ENCODE measurements at places on chromosomes 12 and 14.

DNA sequence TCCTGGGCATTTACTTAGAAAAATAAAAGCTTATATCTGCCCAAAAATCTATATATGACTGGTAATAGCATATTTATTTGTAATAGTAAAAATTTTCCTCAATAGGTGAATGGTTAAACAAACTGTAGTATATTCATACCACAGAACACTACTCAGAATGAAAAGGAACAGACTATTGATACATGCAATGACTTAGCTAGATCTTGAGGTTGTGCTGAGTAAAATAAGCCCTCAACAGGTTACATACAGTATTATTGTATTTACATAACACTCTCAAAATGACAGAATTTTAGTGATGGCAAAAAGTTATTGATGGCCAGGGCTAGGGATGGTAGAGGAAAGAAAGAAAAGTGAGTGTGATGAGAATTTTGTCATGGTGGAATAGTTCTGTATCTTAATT is 178.4 kb downstream of the BMP4 start:
- no peak for DNase-seq

GRCh38 chr14:85535991-85536832 is 6.3 kb downstream of the FLRT2 start:
- no peak for DNase-seq

DNA sequence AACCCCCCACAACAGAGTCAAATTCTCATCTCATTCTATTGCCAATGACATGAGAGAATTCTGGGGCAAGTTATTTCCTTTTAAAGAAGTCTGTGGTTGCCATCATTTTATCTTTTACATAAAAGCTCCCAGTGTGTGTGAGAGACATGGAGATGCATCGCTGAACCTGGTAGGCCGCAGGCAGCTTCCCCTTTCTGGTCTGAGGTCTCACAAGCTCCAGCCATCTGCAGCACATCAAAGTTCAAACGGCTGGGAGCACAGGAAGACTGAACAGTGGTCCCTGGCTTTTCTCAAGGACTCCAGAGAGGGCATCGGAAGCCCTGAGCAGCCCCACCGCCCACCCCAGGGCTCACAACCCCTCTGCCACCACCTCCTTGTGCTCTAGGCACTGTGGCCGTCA is 141.7 kb downstream of the RIMBP2 start:
- no peak for DNase-seq

DNA sequence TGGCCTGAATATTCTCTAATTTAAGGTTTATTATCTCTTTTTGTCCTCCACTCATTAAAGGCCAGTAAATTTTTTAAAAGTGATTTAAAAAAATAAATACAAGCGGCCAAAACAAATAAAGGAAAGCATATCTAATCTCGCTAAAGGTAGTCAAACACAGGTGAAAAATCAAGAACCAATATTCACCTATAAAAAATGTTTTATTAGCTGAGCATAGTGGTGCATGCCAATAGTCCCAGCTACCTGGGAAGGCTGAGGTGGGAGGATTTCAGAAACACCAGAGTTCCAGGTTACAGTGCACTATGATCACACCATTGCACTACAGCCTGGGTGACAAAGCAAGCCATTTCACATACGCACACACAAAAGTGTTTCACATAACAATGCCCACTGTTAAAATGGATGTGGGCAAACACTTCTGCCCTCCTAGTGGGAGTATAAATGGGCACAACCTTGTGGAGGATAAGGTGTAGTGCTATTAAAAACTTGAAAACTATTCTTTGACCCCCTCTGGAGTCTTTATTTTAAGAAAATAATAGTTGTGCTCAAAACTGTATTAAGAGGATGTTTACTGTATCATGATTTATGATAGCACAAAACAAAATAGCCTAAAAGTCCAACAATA is 32.7 kb upstream of the NAP1L1 start:
- DNase-seq: no peak

DNA sequence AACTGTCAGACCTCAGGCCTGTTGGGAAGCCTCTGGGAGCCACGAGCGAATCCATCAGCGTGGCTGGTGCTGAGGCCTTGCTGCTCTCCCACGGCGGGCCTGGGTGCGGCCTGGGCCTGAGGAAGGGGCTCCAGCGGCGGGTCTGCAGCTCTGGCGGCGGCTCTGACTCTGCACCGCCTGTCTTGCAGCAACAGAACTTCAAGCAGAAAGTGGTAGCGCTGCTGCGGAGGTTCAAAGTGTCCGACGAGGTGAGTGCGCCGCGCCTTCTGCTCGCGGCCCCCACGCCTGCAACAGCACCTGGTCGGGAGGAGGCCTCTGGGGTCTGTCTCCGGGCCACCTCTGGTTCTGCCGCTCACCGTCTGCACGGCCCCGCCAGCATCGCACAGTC is 28.7 kb upstream of the TEX22 start:
- DNase-seq: no peak

- no peak for DNase-seq
Observed at GRCh38 chr14:69153873-69154270, 953 bp upstream of the DCAF5 start.

DNA sequence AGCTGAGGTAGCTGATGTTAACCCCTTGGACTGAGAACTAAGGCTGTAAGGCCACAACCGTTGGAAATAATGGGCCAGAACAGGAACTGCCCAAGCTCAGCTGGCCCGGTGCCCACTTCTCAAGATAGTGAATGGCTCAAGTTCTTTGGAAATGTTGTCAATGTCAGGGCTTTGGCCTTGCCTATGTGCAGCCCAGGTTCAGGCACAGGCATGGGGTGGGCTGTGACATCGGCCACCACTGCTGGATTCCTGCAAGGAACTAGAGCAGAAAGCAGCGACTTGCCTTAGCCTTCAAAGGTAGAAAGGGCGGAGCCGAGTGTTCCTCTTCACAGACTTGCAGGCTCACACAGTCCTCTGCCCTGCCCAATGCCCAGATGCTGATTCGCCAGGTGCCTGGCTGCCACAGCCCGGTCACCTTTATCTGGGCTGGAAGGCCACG is 291.2 kb downstream of the ZFP36L1 start:
- no peak for DNase-seq

DNA sequence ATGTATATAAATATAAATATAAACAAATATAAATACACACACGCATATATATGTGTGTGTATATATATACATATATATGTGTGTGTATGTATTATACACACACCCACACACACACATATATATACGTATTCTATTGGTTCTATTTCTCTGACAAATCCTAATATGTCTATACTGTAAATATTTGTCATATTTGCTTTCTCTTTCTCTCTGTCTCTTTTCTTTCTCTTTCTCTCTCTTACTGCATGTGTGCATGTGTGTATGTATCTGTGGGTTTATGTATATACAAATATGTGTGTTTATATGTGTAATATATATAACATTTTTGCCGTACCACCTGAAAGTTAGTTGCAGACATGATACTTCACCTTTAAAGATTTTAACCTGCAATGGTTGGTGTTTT is 174.2 kb upstream of the PLEKHG7 start:
- no peak for DNase-seq

GRCh38 chr12:31796270-31796951 is 67.6 kb upstream of the AMN1 start:
- DNase-seq: no peak

DNA sequence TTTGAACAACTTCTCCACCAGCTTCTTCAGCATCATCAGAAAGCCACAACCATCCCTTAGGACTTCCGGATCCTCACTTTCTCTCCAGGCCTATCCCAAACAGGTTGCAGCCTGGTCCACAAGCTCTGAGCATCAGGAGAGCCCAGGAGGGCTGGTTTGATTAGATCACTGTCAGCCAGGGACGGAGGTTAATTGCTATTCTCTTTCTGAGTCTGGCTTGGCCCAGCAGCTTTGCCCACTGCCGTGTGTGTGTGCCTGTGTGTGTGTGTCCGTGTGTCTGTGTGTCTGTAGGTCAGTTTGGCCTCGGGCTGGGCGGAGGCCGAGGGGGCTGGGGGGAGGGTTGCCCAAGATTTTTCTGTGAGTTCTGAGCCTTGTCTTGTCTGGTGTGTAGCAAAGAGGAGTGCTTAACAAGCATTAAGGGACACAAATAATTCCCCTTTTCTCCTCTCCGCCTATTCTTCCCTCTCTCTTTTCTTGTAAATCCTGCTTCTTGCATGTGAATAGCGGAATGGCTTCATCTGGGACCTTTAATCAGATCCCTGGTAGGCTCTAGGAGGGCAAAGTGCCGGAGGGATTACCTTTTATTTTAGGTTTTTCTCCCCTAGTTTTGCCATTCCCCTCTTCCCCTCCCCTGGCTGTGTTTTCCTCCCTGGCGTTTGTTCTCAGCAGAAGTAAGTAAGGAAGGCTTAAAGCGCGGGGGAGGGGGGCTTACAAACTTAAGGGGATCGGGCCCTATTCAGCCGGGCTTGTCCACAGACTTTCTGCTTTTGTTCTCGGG is 138.2 kb upstream of the LHX5 start:
- DNase-seq: no peak

Measured in activated T-cell treated with anti-CD3 and anti-CD28 coated beads, Interleukin-2, amount 50 U/mL, for 48 hours (primary cell).